Activated T-cell treated with anti-CD3 and anti-CD28 coated beads, Interleukin-2, amount 50 U/mL, for 48 hours (primary cell): ENCODE measurements at places on chromosomes 1 and 21.

DNA sequence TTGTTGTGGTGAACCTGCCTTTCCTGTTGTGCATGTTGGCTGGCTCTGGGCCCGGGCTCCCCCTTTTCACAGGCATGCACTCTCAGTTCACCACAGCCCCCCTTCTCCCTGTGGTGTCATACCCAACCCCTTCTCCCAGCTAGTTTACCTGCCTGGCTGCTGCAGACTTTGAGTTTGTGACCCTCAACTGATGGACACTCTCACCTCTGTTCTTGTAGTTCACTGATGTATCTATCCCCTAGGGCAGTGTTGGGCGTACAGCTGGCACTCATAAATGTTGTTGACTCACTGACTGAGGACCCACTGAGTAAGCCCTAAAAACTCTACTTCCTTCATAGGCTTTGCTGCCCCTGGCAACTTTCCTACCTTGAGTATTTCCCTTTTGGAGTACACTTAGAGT, 54.9 kb downstream of the WDR64 start:
- DNase-seq, result no peak

DNA sequence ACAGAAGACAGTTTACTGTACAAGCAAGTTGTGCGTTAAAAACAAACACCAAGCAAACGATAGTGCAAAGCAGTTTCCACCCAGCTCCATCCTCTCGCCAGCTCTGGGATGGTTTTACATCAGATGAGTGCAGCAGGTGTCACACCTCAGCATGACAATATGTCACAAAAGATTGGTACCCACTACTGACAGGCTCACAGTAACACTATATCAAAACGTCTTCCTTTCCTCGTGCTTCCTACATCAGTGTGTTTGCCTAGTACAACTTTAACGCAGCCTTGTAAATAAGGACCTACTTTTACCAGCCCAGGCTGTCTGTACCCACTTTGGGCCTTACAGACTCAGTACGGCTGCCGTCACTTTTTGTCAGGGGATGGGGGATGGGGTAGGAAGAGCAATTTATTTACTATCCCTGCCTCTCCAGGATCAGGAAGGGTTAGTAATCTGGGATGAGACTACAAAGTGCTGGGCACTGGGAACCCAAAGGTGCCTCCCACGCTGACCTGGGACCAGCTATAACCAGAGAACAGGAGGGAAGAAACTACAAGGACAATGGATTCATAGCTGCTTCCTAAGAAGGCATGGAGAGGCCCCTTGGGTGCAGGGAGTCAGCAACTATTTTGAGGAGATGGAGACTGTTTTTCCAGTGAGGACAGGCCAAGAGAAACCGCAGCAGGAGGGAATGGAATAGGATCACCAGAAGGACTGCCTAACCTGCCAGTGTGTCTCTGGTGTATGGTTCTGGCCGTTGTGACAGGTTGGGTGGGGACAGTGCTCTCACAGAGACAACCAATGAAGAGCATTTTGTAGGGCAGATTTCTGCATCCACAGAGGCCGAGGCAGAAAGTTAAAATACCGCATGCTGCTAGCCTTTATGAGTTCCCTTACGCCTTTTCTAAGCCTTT, 30.2 kb downstream of the RUNX3 start:
- peak; percentile 46 for DNase-seq

DNA sequence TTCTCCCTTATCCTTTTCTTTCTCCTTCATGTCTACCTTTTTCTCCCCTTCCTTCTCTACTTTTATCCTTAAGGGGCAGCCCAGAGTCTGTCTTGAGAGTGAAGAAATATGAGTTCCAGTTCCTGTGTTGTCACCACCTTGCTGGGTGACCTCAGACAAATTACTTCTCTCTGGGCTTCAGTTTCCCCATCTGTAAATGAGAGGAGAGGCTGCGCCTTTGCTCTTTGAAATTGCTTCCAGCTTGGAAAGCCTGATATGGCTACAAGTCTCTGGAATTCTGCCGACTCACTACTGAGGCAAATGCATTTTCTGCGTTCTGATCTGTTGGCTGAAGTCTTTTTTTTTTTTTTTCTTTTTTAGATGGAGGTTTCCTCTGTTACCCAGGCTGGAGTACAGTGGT, 119.2 kb downstream of the SYF2 start:
- DNase-seq, result no peak

DNA sequence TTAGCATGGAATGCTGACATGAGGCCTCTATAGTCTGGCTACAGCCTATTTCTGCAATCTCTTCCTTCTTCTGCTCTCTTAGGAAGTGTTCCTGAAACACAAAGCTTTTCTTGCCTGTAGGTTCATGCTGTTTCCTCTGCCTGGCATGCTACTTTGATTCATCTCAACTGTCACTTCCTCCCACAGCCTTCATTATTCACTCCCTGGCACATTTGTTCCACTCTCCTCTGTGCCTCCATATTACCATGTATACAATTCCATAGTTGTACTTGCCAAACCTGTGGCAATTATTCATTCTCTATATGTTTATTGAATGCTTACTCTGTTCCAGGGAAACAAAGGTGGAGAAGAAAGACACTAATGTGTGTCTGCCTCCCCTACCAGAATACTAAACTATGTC, 210.2 kb downstream of the LRRC7 start:
- no peak for DNase-seq

GRCh38 chr1:169585181-169585580, 1.1 kb downstream of the F5 start:
- no peak for DNase-seq

- no peak for DNase-seq
Measured at GRCh38 chr1:85196358-85196757, 4.5 kb downstream of the SYDE2 start.

DNA sequence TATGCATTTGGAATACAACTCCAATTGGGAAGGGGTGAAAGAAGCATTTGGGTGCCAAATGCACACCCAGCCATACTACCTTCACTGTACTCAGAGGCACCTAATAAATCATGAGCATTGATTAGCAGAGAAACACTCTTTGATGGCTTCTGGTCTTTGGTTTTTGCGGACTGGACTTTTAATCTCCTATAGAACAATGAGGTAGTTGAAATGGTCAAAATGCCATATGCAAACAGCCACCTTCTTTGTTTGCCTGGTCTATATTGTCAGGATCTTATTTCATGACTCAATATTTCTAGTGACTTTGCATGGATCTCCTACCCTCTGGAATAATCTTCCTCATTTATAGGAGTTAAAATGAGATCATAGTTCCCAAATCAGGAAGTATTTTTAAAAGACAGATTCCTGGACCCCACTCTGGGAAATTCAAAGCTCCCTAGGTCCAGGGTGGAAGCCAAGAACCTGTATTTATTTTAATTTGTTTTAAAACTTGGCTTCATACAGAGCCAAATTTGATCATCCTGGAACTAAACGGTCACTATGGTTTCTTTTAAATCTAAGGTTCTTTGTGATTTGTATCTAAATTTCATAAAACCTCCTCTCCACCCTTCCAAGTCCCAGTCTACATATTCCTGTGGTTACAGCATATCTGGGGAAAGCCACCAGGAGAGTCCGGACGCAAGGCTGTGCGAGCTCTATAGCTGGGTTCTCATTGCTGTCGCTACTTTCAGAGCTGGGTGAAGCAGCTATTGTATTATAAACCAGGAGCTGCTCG, 8.7 kb downstream of the FAM3B start:
- DNase-seq, result no peak

GRCh38 chr21:41620541-41620940, 112.6 kb upstream of the TMPRSS2 start:
- no peak for DNase-seq

- no peak for DNase-seq
Measured at GRCh38 chr1:28956038-28956464, 41.7 kb downstream of the EPB41 start.

GRCh38 chr1:45685308-45686014, 872 bp downstream of the GPBP1L1 start:
- DNase-seq, result no peak

- DNase-seq, result no peak
Measured at GRCh38 chr1:153399401-153400055, 8.7 kb upstream of the S100A8 start.

GRCh38 chr1:224292419-224292818, 37.6 kb downstream of the NVL start:
- no peak for DNase-seq

DNA sequence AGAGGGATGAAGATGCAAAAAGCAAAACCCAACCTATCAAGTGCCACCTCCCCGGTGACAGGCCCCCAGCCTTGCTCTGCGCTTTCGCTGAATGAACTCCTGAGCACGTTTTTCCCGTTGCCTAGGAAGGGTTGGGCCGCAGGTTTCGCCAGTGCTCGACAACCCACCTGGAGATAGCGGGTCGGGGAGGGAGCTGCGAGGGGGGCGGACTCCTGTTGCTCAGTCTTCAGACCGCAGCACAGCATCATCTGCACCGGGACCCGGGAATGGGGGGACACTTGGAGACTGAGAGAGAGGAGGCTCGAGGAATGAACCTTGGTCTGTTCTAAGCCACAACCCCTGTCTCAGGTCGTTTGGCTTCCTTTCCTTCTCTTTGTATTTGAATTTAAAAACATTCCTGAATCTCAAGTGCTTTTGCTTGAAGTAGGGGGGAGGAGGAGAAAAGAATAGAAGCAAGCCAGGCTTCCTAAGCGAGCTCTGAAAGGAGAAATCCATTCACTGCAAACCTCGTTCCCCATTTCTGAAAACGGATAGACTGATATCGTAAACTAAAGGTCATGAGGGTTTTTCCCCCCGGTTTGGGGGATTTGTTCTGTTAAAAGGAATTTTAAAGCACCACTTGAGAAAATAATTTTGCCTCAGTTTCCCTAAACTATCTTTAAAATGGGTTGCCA, 1.2 kb downstream of the AK5 start:
- peak; percentile 47 for DNase-seq

GRCh38 chr1:119159966-119160365, 19.5 kb upstream of the WARS2 start:
- DNase-seq, result no peak

DNA sequence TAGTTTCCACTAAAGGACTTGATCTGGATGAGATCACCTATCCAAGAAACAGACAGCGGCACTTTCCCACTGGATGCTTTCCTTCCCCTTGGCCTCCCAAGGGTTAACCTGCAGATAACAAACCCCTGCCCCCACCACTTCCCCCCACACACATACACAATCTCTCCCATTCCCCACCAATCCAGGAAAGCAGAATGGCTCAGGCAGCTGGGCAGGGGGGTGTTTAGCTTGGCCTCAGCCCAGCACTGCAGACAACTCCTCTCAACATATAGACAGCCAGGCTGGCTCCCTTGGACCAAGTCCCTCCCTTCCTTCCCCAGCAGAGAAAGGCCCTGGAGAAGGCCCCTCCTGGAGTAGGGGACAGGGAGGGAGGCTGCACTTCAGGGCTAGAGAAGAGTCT, 24.6 kb downstream of the PLEKHA6 start:
- no peak for DNase-seq

GRCh38 chr1:56576880-56577405, 2.4 kb downstream of the PLPP3 start:
- DNase-seq, result no peak

GRCh38 chr1:19313961-19314882, 2.1 kb downstream of the SLC66A1 start:
- DNase-seq, result no peak

DNA sequence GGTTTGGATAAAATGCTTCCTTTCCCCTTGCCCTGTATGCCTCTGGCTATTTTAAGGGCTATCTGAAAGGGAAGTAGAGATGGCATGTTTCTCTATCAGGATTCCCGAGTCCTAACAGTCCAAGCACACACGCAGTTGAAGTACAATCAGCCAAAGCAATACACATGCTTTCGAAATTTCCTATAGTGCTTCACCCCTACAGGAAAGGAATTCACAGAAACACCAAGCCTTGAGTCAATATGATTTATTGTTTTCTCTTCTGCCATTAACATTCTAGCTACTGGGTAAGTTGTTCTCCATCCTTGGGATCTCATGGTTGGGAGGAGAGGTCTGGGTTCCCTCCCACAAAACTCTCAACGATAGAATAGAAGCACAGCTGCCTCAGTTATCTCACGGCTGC, 8.7 kb downstream of the ITLN1 start:
- DNase-seq, result no peak

- DNase-seq, result no peak
Measured at GRCh38 chr1:27476237-27476636, 13.7 kb downstream of the WASF2 start.

DNA sequence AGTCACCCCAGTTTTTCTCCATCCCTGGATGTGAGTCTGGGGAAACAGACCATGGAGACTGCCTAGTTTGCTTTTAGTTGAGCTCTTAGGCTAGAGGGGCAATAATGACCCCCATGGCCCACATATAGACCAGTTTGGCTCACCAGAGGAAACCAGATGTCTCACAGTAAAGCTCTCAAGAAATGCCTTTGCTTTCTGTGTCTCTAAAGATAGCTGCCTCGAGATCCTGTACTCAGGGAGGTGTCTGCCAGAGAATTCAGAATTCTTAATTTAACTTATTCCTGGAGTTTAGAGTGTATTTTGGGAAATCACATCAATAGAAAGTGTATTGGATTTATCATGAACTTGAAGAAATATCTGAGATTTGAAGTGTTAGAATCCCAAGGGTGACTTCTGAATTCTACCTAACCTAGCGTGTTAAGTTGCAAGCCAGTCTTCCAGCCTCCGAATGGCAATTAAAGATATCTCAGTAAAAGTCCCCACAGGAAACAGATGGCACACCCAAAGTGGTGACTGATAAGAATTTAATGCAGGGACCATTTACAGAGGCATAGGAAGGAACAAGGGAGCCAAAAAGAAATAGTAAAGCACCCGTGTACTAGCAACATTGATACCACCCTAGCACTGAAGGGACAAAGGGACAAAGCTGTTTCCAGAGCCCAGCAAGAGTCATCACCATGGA, 37.1 kb downstream of the STYXL2 start:
- DNase-seq, result no peak

GRCh38 chr1:201882665-201883132, 6.0 kb upstream of the SHISA4 start:
- no peak for DNase-seq

GRCh38 chr1:32736812-32737791, 34.5 kb upstream of the SYNC start:
- no peak for DNase-seq

DNA sequence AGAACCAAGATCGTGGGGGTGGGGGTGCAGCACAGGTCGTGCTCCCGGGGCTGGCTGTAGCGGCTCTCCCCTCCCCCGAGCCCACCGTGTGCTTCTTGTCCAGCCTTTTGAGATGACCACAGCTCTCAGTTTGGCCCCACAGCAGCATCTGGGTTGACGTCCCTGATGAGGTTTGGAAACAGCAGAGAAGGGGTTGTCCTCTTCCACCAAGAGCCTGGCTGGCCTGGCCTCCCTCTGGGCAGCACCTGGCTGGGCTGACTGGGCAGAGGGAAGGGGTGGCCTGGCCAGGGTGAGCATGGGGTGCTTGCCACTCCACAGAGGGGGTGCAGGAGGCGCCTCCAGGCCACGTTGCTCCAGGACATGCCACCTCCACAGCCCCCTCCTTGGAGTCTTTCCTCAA, 61.5 kb downstream of the SKI start:
- DNase-seq, result no peak
